ENCODE measurements at places on chromosomes 11 and 22.

DNA sequence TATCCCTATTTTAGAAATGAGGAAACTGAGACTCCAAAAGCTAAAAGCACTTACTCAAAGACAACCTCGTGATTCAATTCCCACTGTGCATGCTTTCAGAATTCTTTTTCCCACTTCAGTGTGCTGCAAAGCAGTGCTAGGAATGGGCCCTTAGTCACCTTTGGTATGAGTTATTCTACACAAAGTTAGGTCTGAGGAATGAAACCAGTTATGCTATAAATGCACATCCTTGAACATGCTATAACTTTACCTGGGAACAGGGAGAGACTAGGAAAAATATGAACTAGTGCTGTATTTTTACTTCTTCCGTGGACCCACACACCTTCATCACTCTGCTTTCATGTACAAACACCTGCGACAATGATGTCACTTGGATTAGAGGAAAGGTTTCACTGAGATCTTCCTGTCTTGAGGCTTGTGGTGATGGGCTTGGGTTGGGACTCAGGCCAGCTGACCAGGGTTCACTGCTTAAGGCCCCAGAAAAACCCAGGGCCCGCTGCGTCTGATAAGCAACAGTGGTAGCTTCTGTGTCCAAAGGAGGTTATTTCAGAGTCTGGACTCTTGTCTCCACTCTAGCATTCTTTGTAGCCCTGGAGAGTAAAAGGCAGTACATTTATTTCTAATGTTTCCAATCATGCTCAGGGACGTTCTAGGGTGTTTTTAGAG is 81.6 kb downstream of the ZC3H12C start:
- DNase-seq: no peak

DNA sequence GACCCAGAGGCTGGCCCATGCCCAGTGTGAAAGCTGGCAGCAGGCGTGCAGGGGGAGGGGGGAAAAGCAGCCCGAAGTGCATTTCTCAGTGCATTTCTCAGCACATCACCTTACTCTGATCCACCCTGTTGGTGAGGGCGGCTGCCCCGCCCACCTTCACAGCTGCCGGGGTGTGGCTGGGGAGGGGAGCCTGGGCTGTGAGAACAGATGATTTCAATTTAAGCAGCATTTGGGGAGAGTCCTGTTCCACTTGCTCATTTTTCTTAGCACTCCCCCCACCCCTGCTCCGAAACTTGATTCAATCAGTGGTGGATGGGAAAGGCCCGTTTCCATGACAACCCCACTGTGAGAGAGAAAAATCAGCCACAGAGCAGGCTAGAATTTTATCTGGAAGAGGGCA is 84.8 kb downstream of the SNX19 start:
- DNase-seq: no peak

- DNase-seq: no peak
Measured at GRCh38 chr22:40463017-40463631, 92.7 kb downstream of the SGSM3 start.

DNA sequence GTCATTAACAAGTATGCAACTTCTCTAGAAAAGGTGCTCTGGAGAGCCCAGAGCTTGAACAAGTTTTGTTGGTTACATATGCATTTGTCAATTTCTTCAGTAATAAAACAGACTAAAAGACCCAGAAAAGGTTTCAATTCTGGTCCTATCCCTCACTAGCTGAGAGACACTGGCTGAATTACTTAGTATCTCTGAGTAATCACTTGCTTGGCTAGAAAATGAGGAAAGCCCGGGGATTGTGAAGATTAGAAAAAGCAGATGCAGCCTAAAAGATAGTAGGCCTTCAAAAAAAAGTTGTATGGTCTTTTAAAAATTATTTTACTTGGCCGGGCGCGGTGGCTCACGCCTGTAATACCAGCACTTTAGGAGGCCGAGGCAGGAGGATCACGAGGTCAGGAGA is 41.2 kb downstream of the MAPK1 start:
- no peak for DNase-seq

- no peak for DNase-seq
Measured at GRCh38 chr22:41779929-41780505, 20.5 kb upstream of the CCDC134 start.

DNA sequence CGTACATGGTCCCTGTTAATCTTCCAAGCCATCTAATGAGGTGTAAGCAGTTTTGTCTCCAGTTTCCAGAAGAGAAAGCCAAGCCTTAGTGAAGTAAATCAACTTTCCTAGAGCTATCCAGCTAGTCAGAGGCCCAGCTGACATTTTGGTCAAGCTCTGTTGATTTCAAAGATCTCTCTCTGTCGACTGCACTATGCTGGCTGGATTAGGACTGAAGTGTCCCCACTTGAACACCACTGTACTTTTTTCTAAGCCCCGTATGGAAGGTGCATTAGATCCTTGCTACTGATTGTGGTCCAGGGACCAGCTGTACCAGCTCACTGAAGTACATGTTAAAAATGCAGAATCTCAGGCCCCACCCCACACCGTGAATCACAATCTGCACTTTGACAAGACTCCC is 176.5 kb upstream of the NAV2 start:
- DNase-seq: no peak

DNA sequence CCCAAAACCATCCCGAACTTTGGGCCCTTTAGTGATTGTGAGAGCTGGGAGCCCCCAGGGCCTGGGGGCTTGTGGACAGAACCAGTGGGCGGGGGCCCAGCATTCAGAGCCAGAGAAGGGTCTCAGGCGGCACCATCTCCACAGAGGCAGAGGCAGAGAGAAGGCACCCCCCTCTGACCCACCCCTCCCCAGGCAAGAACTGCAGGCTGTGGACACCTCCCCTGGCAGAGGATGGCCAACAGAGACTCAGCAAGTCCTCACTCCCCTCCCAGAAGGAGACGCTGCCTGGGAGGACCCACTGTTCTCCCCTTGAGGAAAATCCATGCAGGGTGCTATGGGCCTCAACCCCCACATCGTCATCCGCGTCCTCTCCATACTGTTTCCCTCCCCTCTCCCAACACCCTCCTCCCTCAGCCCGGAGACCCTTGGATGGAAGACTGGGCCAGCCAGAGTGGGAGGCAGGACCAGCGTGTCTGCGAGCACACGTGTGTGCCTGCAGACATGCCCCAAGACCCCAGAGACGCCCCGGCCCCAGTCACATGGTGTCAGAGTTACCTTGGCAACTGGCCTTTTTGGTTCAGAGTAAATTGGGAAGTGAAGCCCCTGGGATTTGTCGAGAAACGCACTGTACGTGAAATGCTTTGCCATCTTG is 42.6 kb downstream of the KCNC1 start:
- DNase-seq: no peak

DNA sequence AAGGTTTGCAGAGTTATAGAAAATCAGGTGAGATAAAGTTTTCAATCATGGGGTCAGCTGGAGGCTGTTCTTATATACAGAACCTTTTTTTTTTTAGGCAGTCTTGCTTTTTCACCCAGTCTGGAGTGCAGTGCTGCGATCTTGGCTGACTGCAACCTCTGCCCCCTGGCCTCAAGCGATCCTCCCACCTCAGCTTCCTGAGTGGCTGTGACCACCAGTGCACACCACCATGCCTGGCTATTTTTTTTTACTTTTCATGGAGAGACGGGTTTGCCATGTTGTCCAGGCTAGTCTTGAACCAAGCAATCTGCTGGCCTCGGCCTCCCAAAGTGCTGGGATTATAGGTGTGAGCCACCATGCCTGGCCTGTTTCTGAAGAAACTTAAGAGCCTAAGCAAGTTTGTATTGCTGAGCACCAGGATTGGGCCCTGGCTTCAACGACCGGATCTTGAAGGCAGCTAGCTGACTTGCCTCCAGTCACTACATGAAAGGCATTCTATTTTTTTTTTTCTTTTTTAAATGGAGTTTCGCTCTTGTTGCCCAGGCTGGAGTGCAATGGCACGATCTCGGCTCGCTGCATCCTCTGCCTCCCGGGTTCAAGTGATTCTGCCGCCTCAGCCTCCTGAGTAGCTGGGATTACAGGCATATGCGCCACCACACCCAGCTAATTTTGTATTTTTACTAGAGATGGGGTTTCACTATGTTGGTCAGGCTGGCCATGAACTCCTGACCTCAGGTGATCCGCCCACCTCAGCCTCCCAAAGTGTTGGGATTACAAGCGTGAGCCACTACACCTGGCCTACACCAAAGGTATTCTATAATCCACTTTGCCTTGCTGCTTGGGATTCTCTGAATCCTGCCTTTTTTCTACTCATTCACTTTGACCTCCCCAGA is 7.6 kb downstream of the XBP1 start:
- no peak for DNase-seq

- no peak for DNase-seq
Measured at GRCh38 chr11:69821511-69822040, 2.4 kb upstream of the FGF3 start.

- DNase-seq: no peak
Measured at GRCh38 chr11:115869780-115870431, 365.7 kb upstream of the CADM1 start.

DNA sequence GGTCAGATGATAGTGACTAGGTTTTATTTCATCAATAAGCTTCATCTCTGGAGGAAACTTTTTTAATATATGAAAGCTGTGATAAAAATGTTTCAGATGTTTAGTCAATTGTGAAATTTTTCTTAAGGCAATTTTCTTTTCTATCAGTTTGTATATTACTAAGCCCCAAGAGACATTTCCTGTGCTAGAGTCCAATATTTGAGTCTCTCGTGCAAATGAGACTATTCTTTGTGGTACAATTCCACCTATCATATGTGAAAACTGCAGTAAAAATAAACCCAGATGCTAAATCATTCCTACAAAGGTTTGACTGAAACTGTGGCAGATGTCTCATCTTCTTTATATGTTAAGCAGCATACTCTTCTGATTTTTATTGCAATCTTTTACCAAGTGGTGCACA is 28.0 kb downstream of the CTR9 start:
- DNase-seq: no peak

DNA sequence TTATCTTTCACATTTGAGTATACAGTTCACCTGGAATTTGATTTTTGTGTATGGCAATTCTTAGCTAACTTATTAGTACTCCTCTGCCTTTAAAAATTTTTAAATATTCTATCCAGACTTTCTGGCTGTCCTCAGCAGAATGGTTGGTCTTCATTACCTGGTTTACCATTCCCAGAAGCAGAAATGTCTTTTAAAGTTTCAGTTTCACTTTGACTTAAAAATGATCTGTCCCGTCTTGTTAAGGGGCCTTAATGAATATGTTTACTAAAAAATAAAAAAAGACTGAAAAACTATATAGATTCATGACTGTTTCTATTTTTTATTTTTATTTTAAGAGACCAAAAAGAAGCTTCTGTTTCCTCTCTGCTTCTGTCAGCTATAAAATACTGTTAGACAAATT is 70.5 kb upstream of the TNRC6B start:
- DNase-seq: no peak

DNA sequence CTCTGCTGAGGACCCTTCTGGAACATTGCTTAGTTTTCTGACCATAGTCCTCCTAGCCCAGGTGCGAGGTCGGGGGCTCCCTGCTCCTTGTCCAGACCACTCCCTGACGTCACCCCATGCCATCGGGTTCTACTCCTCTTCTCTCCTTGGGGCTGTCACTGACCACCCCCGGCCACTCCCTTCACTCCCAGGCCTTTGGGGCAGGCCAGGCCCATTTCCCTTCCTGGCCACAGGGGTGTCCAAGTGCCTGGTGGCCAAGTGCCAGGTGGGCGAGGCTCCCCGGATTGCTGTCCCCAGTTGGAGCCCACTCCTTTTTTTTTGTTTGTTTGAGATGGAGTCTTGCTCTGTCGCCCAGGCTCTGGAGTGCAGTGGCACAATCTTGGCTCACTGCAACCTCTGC is 19.5 kb downstream of the MRGPRD start:
- DNase-seq: no peak

DNA sequence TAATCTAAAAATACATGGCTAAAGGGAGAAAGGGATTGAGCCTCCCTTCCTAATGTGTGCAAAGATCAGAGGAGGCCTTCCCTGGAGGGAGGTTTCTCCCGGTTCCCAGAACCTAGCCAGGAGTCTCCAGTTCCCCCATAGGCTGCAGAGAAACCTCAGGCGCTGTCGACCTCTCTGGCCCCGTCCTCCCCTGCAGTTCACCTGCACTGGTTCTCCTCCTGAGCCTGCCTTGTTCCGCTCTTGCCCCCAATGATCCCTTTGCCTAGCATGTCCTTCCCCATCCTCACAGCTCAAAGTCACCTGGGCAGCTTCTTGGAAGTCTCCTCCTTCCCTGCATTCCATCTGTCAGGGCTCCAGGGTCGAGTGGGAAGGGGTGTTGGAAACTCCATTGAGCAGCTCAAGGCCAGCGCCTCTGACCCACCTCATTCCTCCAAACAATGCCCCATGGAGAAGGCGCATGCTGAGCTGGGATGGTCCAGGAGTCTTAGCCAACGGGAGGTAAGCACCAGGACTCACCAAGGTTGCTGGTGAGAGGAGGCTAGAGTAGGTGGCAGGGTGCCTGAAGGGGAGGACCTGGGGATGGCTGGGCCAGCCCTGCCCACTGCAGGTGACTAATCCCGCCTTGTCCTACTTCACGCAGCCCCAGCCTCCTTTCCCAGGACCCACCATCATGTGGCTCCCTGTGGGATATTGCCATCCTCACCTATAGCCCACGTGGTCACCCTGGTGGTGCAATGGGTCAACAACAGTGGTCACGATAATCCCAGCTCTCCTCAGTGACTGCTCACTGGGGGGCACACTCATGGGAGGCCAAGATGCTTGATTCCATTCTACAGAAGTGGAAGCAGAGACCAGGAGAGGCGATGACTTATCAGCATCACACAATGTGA is 15.4 kb downstream of the RSPH14 start:
- no peak for DNase-seq

- DNase-seq: no peak
Measured at GRCh38 chr11:6598555-6598954, 4.9 kb downstream of the RRP8 start.

GRCh38 chr11:69374946-69375310 is 81.0 kb downstream of the MYEOV start:
- no peak for DNase-seq

GRCh38 chr11:66835768-66836405 is 7.4 kb upstream of the RCE1 start:
- peak; percentile 49 for DNase-seq

DNA sequence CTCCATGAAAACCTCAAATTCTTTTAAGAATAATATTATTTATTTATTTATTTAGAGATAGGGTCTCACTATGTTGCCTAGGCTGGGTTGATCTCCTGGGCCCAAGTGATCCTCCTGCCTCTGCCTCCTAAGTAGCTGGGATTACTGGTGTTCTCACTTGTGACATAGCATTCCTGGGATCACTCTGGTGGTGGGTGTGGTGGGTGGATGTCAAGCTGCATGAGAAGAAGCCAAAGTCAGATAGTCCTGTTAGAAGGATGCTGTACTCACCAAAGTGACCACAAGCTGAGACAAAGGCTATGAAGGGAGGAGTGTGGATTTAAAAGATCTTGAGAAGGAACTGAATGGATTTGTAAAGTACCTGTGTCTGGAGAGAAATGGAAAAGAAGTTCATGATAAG is 87.9 kb upstream of the SPON1 start:
- DNase-seq: no peak

GRCh38 chr11:111349191-111349695 is 29.8 kb downstream of the POU2AF1 start:
- no peak for DNase-seq

GRCh38 chr11:121274332-121274991 is 18.1 kb upstream of the SC5D start:
- no peak for DNase-seq

- DNase-seq: no peak
Measured at GRCh38 chr22:30860176-30861105, 108.1 kb downstream of the MORC2 start.

GRCh38 chr11:94077552-94078293 is 50.9 kb upstream of the PANX1 start:
- DNase-seq: no peak

- peak; percentile 85 for DNase-seq
Measured at GRCh38 chr22:39308614-39309363, 10.6 kb downstream of the RPL3 start.

GRCh38 chr11:9498457-9499078 is 37.8 kb downstream of the ZNF143 start:
- DNase-seq: no peak

All from GM04503 (cell line).